ENCODE measurements at places on chromosomes 16 and 17.

- DNase-seq = no peak
These were observed 1.3 kb upstream of the CPSF4L start for GRCh38 chr17:73262676-73263642.

- DNase-seq = no peak
These were observed 14.7 kb downstream of the MPG start for GRCh38 chr16:92431-93339.

DNA sequence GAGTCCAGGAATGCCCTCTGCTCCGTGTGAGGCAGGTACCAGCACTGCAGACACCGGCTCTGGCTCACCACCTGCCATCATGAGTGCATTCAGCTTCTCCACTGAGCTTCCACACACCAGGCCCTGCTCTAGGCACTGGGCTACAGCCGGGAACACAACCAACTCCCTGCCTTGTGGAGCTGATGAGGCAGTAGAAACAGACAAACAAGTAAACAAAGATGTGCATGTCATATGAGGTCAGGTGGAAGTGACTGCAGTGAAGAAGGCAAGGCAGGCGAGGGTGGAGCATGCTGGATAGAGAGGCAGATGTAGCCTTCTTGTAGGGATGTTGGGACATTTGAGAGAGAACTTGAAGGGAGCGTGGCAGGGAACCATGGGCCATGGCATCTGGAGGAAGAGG lies 5.0 kb downstream of the NLRC5 start:
- DNase-seq = no peak

GRCh38 chr17:74954665-74955421 lies 17.7 kb downstream of the HID1 start:
- DNase-seq = no peak

- no peak for DNase-seq
These were observed 423.5 kb downstream of the MAF start for GRCh38 chr16:79177018-79177417.

GRCh38 chr17:78725448-78726021 lies 56.5 kb downstream of the CYTH1 start:
- no peak for DNase-seq

DNA sequence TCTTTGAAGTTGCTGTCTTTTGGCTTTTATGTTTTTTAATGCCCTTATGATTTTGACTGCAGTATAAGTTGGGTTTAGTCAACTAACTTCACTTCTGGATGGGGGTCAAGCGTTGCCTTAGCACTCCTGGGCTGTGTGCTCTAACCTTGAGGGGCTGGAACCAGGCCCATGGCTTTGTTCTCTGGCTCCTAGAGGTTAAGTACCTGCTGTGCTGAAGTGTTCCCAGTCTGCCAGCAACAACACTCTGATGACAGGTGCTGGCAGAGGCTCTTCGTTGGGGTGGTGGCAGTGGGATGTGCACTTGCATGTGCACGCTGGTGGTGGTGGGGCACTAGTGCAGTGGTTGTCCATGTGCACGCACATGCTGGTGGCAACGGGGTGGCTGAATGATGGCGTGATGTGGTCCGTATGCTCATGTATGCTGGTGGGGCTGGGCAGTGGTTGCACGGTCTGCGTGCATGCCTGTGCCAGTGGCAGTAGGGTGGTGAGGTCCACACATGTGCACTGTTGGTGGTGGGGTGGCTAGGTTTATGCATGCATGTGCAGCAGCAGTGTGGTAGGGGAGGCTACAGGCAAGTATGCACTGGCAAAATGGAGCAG lies 447.8 kb upstream of the GOT2 start:
- DNase-seq = no peak

- DNase-seq = peak; percentile 88
These were observed 12.0 kb downstream of the CRLF3 start for GRCh38 chr17:30812218-30813177.

DNA sequence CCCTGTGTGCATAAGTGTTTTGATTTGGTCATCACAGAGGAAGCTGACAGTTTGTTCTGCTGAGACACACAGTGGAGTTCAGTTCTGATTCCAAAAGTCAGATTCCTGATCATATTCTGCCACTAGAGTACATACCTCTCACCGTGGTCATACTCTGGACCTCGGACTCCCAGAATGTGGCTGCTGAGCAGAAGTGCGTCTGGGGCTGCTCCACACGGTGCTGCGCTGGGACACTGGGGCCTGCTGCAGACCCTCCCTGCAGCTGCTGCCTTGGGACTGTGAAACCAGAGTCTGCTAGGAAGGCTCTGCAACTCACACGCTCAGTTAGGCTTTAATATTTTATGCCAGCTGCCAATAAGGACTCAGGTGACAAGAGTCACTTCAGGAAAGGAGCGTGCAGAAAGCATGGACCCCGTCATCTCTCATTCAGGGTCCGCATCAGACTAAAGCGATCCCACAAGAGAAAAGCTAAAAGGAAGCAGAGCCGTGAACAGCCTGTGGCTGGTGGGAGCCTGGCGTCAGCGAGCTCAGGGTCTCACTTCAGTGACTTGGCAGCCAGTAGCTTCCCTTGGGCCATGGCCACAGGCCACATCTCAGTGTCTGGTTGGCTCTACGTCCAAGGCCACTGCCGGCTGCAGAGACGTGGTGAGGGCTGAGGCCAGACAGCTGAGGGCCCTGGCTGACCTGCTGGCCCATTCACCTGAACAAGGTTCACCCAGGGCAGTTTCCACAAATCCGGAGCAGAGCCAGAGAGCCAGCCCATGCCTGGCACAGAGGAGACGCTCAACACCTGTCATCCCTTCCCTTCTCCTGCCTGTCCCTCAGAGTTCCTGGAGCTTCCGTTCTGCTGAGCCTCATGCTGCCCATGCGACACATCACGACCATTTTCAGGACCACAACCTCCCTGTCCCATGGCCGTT lies 24.7 kb upstream of the KIFC3 start:
- no peak for DNase-seq

- DNase-seq = no peak
These were observed 166.9 kb downstream of the LGALS9B start for GRCh38 chr17:20300436-20300934.

DNA sequence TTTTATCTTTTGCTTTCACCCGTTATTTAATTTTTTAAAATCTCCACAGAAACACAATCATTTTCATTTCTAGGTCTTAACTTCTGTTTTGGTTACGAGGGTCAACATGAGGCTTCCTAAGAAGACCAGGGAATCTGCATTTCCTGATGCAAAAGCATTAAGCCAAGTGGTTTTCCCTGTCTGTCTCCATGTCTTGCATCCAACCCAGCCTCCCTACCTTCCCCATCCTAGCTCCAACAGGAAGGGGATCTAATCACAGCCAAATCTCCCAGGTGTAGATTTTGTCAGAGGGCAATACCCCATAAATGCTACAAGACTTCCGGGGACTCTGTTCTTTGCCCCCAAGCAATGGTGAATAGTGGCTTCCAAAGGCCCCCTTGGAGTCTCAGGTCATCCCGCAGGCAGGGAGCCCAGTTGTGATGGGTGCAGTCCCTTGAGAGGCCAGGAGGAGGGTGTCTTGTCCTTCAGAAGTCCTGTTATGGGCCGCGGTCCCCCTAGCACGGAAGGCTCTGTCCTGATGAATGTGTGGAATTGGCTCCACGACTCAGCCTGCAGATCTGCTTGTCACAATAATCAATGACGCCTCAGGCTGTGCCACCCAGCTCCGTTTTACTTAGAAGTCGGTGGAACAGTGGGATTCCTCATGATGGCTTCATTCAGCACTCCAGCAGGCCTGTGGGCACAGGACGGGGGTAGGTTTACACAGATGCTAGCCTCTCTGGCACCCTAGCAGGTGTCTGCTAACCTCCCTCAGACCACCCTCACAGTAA lies 141.1 kb downstream of the RGS9 start:
- peak; percentile 17 for DNase-seq

- DNase-seq = no peak
These were observed 6.7 kb upstream of the DYNC1LI2 start for GRCh38 chr16:66758086-66758485.

GRCh38 chr17:336110-337021 lies 16.2 kb downstream of the RPH3AL start:
- DNase-seq = no peak

GRCh38 chr17:72338847-72339790 lies 218.3 kb downstream of the SOX9 start:
- DNase-seq = peak; percentile 78

- DNase-seq = peak; percentile 36
These were observed 45.5 kb downstream of the PRKCA start for GRCh38 chr17:66347661-66348514.

GRCh38 chr17:72359811-72360210 lies 239.0 kb downstream of the SOX9 start:
- no peak for DNase-seq

DNA sequence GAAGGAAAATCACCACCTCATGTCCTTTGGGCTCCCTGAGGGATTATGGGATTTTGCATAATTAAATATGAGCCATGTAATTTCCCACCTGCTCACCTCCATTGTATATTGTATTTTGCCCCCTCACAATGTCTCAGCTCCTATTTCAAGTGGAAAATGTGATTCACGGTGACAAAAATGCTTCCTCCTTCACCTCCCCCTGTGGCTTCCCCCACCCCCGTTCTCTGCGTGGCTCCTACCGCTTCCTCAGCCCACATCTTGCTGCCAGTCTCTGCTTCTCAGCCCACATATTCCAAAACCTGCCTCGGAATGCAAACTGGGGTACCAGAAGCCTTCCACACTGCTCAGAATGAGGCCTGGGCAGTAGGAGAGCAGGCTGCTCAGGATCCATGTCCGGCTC lies 394.5 kb upstream of the C16orf82 start:
- no peak for DNase-seq

GRCh38 chr16:72928090-72928981 lies 119.6 kb downstream of the ZFHX3 start:
- DNase-seq = no peak

- DNase-seq = no peak
These were observed 18.7 kb downstream of the CRISPLD2 start for GRCh38 chr16:84838383-84838948.

DNA sequence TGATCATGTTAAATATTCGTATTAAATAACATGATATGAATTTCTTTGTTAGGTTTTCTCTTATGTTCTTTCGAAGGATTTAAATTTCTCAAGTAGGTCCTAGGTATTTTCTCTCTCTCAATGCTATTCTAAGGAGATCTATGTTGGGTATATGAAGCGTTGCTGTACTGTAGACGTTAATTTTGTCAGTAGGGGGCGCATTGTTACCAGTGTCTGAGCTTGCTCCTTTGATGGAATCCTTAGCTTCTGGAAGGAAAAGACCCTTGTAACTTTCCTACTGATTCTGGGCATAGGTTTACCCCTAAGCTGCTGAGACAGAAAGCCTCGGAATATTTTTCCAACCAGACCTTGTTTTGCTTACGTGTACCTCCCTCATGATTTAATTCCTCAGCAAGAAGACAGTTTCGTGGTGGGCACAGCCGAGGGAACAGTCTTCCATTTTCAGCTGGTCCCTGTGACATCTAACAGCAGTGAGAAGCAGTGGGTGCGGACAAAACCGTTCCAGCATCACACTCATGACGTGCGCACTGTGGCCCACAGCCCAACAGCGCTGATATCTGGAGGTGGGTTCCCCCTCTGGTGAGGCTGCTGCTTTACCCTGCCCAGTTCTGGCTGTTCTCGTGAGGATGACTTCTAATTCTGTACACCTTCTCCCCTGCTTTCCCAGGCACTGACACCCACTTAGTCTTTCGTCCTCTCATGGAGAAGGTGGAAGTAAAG lies 17.9 kb downstream of the UTP4 start:
- DNase-seq = peak; percentile 47

GRCh38 chr16:51389881-51390280 lies 238.8 kb upstream of the SALL1 start:
- DNase-seq = no peak

GRCh38 chr17:78045316-78045715 lies 83.2 kb downstream of the TMC6 start:
- DNase-seq = no peak

GRCh38 chr17:64109400-64109799 lies 20.5 kb downstream of the ERN1 start:
- no peak for DNase-seq

DNA sequence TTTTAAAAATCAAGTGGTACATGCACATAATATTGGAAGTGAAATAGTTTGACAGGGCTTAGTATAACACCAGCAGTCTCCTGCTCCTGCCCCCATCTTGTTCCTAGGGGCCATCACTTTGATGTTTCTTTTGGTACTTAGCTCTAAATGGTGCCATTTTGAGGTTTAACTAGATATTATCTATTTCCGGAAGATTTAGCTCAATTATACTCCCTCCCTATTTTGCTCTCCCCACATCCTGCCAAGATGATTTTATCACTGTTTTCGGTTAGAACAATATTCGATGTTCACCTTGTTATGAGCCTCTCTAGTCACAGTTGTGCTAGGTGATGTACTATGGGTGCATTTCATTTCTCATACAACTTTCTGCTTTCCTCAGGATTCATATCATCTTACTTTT lies 20.0 kb upstream of the SLC35G3 start:
- DNase-seq = no peak

DNA sequence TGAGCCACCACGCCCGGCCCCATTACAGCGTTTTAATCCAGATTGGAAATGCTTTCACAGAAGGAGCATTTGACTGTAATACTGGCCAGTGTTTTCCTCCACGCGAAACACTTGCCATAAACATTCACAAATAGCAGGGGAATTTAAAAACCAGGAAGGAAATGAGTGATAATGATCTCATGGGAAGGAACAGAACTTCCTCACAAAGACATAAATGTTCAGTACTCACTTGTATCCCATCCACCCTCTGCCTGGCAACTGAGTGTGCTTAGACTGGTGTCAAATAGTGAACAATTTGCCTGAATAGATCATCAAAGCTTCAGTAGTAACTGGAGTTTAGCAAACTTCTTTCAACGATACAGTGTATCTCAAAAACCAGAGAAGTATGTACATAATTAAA lies 54.1 kb downstream of the PSMD12 start:
- DNase-seq = no peak

DNA sequence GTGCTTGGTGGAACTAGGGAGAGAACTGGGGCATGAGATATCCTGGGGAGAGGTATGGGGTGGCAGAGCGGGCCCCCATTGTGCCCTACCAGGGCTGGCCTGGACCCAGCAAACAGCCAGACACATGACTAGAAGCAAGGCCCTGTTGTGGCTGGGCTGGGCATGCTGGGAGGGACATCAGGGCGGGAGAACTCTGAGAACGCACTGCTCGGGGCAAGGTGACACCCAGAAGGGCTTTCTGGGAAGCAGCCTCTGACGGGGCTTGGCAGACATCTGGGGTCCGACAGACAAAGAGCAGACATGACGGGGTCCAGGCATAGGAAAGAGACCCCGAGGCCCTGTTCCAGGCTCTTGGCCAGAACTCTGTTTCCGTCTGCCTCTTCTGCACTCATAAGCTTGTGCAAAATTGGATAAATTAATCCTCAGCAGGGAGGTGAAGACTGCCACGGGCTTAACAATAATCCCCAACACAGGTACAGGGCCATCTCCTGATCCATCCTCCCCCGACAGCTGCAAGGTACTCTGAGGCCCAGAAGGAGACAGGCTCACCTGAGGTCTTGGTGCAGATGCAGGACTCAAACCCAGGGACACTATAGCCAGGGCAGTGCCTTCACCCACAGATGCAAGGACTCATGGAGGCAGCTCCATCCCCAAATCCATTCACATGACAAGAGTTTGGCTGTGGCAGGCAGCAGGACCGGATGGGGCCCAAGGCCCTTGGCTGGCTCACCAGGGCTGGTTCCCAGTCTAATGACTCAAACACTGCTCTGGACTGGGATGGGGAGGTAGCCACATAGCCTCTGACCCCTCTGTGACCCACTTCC lies 5.4 kb downstream of the SREBF1 start:
- no peak for DNase-seq

GRCh38 chr17:10052106-10052813 lies 146.1 kb downstream of the GAS7 start:
- no peak for DNase-seq
